ENCODE measurements at places on chromosomes 2 and 18.

GRCh38 chr2:147223119-147223518, 621.7 kb upstream of the ACVR2A start:
- no peaks in the 10 kb centered on the region for H3K27me3 ChIP-seq
- H3K36me3 ChIP-seq: no peaks in the 10 kb centered on the region
- peak overlapping the region; percentile 13 for H3K27ac ChIP-seq

- H3K4me1 ChIP-seq: no peaks in the 10 kb centered on the region
- H3K27ac ChIP-seq: no peak overlapping the region
- H3K36me3 ChIP-seq: no peaks in the 10 kb centered on the region
- peak; percentile 15 for DNase-seq
Measured at GRCh38 chr2:58449286-58450010, 208.3 kb upstream of the FANCL start.

- H3K4me3 ChIP-seq: no peak overlapping the region
- H3K4me1 ChIP-seq: no peaks in the 10 kb centered on the region
- no peaks in the 10 kb centered on the region for H3K27me3 ChIP-seq
Measured at GRCh38 chr2:149383340-149383739, 53.0 kb downstream of the LYPD6 start.

- H3K36me3 ChIP-seq: no peaks in the 10 kb centered on the region
- no peaks in the 10 kb centered on the region for H3K4me1 ChIP-seq
- H3K4me3 ChIP-seq: no peak overlapping the region
- no peaks in the 10 kb centered on the region for H3K27me3 ChIP-seq
- no peak overlapping the region for H3K27ac ChIP-seq
Measured at GRCh38 chr18:49135877-49136276, 185.1 kb upstream of the SMAD7 start.

- H3K4me3 ChIP-seq: peak overlapping the region; percentile 78
- no peaks in the 10 kb centered on the region for H3K27me3 ChIP-seq
- no peaks in the 10 kb centered on the region for H3K36me3 ChIP-seq
- H3K4me1 ChIP-seq: no peaks in the 10 kb centered on the region
- H3K27ac ChIP-seq: no peak overlapping the region
Measured at GRCh38 chr2:71275939-71276310, 49.0 kb upstream of the PAIP2B start.

- DNase-seq: no peak
- no peaks in the 10 kb centered on the region for H3K27me3 ChIP-seq
- no peak overlapping the region for H3K4me3 ChIP-seq
- no peak overlapping the region for H3K27ac ChIP-seq
Measured at GRCh38 chr2:26399771-26400376, 1.8 kb upstream of the DRC1 start.

DNA sequence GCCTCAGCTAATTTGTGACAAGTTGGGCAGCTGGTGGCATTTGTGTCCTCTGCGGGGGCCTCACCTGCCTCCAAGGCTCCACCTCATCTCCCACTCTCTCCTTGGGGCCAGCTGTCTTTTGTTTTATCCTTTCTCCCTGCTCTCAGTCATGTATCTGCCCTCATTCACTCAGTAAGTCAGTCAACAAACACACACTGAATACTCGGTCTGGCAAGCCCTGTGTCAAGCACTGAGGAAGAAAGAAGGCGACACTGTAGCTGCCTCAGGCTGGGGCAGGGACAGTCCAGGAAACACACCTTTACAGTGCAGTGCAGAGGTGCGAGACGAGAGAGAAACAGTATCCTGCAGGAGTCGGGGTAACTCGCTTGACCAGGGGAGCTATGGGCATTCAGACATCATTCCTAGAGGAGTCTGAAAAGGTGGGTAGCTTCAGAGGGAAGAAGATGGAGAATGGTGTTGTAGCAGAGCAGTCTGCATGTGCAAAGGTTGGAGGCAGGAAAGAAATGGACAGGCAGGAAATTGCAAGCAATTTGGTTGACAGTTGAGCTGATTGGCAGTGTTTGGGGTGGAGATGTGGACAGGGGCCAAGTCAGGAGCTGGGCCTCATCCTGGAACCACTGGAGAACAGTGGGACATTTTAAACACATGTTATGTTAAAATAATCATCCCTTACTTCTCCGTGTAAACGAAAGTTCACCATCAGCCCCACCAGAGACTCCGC, 34.9 kb downstream of the SCTR start:
- H3K27ac ChIP-seq: no peak overlapping the region
- no peaks in the 10 kb centered on the region for H3K27me3 ChIP-seq
- no peak overlapping the region for H3K4me3 ChIP-seq
- no peaks in the 10 kb centered on the region for H3K4me1 ChIP-seq

GRCh38 chr2:97988722-97989121, 7.0 kb downstream of the TMEM131 start:
- no peak for DNase-seq
- H3K36me3 ChIP-seq: peaks cover 3% of the 10 kb centered on the region
- H3K27ac ChIP-seq: no peak overlapping the region

- H3K36me3 ChIP-seq: no peaks in the 10 kb centered on the region
- no peaks in the 10 kb centered on the region for H3K27me3 ChIP-seq
- no peaks in the 10 kb centered on the region for H3K4me1 ChIP-seq
- no peak overlapping the region for H3K27ac ChIP-seq
- no peak overlapping the region for H3K4me3 ChIP-seq
Measured at GRCh38 chr2:190849774-190850173, 30.8 kb upstream of the GLS start.

GRCh38 chr2:75595541-75596395, 35.0 kb upstream of the EVA1A start:
- no peak for DNase-seq
- no peak overlapping the region for H3K4me3 ChIP-seq
- H3K27ac ChIP-seq: no peak overlapping the region
- H3K27me3 ChIP-seq: no peaks in the 10 kb centered on the region

DNA sequence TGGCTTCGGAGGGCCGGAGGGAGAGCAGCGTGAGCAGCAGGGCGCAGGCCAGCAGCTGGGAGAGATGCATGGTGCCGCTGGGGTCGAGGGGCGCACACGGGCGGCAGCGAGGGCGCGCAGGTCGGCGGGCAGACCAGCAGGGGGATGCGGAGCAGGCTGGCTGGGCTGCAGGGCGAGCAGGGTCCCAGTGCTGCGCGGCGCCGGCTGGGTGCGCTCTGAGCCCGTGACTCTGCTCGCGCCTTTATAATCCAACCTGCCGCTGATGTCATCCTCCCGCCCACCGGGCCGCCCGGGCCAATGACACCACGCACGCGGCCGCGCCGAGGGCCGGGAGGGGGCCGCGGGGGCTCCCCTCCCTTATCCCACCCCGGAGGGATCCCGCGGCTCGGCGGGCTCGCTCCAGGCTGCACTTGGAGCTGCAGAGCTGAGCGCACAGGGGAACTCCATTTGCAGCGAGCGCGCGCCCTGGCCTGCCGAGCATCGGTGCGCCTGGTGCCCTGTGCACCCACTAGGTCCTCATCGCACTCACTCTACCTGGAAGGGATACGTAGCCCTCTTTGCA, at the start of gene NPPC:
TSS of gene NPPC (minus strand) at position 217 of the 562 bp plus-strand sequence. CDS start at position 70, 147 bp downstream.
- DNase-seq: no peak
- H3K4me3 ChIP-seq: peak within 1 kb of the TSS; percentile 74
- H3K36me3 ChIP-seq: no peaks in the 10 kb centered on the region

DNA sequence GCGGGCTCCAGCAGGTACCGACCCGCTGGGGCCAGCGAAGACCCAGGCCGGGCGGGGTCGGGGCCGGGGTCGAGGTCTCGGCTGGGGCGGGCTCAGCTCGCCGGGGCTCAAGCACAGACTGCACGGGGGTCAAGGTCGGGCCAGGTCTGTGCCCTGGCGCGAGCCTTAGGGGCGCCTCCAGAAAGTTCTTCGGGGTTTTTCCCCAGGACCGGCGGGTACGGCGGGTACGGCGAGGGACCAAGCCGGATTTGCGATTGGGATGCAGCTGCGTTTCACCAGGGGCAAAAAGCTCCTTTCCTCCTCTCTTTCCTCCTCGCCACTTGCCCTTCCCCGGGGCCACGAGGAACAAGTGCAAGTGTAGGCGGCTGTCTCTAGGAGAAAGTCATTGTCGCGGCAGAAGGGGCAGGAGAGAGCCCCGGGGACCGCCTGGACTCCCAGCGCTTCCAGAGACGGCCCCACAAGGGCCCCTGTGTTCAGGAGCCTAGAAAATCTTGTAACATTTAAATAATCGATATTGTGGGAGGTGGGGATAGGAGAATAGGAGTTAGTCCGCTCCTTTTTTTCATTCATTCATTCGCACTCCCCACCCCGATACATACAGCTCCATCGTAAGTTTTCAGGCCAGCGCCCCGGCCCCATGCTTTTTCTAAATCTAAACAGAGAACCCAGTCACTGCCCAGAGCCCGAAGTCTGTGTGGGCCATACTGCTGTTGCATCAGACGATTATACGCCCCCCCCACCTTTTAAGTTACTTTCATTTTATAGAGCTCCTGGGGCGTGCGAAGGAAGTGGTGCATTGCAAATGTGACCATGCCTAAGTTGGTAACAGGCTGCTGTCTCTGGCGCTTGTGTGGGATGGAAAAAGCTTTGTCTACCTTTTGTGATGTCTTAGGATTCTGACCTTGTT, 679 bp downstream of the PMAIP1 start:
- peaks cover 6% of the 10 kb centered on the region for H3K4me1 ChIP-seq
- H3K36me3 ChIP-seq: no peaks in the 10 kb centered on the region
- DNase-seq: no peak
- H3K27me3 ChIP-seq: no peaks in the 10 kb centered on the region
- H3K27ac ChIP-seq: peak overlapping the region; percentile 95

DNA sequence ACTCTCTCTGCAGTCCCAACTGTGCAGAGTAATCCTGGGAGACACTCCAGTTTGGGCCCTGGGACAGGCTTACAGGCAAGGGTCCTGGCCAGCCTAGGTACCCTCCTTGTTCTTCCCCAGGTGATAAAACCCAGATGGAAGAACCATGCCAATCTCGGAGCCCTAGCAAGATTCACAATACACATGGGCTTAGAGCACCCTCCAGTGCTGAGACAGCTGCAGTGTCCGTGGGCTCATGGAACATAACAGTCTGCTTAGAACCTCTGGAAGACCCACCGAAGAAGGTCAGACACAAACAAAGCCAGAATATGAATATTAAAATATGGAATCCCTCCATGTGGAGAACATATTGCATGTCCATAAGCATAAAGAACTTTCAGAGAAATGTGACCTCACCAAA, 568.1 kb downstream of the KCNJ3 start:
- H3K36me3 ChIP-seq: no peaks in the 10 kb centered on the region
- H3K4me1 ChIP-seq: no peaks in the 10 kb centered on the region
- DNase-seq: no peak
- no peak overlapping the region for H3K27ac ChIP-seq
- no peaks in the 10 kb centered on the region for H3K27me3 ChIP-seq
- no peak overlapping the region for H3K4me3 ChIP-seq

GRCh38 chr18:10304853-10305252, 149.6 kb upstream of the APCDD1 start:
- DNase-seq: no peak
- H3K27ac ChIP-seq: no peak overlapping the region
- H3K36me3 ChIP-seq: no peaks in the 10 kb centered on the region
- no peaks in the 10 kb centered on the region for H3K27me3 ChIP-seq

GRCh38 chr18:49886891-49887764, 73.8 kb upstream of the ACAA2 start:
- DNase-seq: no peak
- no peak overlapping the region for H3K4me3 ChIP-seq
- H3K27ac ChIP-seq: no peak overlapping the region
- H3K4me1 ChIP-seq: no peaks in the 10 kb centered on the region
- H3K36me3 ChIP-seq: no peaks in the 10 kb centered on the region
- peaks cover 3% of the 10 kb centered on the region for H3K27me3 ChIP-seq

- no peak for DNase-seq
- H3K27me3 ChIP-seq: no peaks in the 10 kb centered on the region
- no peak overlapping the region for H3K4me3 ChIP-seq
Measured at GRCh38 chr2:45145073-45145899, 136.0 kb upstream of the SIX2 start.

- no peak for DNase-seq
- H3K27me3 ChIP-seq: peaks cover 1% of the 10 kb centered on the region
- no peak overlapping the region for H3K27ac ChIP-seq
- no peaks in the 10 kb centered on the region for H3K4me1 ChIP-seq
Measured at GRCh38 chr2:108983061-108983460, 6.0 kb downstream of the EDAR start.

DNA sequence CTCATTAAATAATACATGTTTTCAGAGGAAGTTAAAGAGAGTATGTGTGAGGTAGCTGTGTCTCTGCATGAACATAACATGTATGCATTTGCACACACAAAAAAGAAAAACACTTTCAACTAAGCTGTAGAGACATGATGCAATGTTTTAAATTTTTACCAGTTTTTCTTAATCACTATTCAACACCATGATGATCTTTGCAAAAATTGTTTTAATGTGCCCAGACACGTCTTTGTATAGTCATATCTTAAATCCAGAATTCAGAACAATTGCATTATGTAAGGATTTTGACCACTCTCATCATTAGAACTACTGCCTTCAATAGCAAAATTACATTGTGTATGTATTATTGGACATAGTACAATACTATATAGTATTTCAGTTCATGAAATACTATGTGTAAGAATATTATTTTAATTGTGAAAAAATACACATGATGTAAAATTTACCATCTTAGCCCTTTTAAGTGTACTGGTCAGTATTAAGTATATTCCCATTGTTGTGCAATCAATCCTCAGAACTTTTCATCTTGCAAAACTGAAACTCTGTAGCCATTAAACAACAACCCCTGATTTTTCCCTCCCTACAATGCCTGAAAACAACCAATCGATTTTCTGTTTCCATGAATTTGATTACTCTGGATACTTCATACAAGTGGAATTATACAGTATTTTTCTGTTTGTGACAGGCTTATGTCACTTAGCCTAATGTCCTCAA, 104.5 kb upstream of the ACVR2A start:
- no peak for DNase-seq
- H3K4me1 ChIP-seq: no peaks in the 10 kb centered on the region
- H3K27me3 ChIP-seq: no peaks in the 10 kb centered on the region
- H3K4me3 ChIP-seq: no peak overlapping the region

DNA sequence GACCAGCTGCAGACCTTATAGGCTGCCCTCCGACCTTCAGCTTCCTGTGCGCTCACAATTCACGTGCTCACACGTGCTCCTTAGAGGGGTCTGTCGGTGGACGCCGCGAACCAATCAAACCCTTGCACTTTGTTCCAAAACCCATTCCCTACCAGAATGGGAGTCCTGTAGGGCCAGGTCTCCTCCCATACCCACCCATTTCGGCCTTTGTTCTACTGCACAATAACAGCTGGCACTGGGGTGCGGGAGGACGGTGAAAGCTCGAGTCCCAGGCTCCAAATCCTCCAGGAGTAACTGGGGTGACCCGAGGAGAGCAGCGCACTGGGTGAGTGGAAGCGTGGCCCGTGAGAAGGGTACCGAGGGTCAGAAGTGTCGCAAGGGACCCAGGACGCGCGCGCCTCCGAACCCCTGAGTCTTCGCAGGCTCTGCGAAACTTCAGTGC, 13.0 kb downstream of the SIX3 start:
- H3K27me3 ChIP-seq: peaks cover 24% of the 10 kb centered on the region
- peaks cover 6% of the 10 kb centered on the region for H3K4me1 ChIP-seq
- DNase-seq: no peak
- no peak overlapping the region for H3K4me3 ChIP-seq
- H3K36me3 ChIP-seq: no peaks in the 10 kb centered on the region

- H3K36me3 ChIP-seq: no peaks in the 10 kb centered on the region
- H3K4me3 ChIP-seq: no peak overlapping the region
- no peaks in the 10 kb centered on the region for H3K27me3 ChIP-seq
- H3K27ac ChIP-seq: no peak overlapping the region
- no peak for DNase-seq
Measured at GRCh38 chr2:60298006-60298696, 255.3 kb downstream of the BCL11A start.

GRCh38 chr2:188604579-188604978, 312.9 kb downstream of the GULP1 start:
- no peak overlapping the region for H3K27ac ChIP-seq
- no peaks in the 10 kb centered on the region for H3K4me1 ChIP-seq
- no peak for DNase-seq
- H3K36me3 ChIP-seq: no peaks in the 10 kb centered on the region
